ENCODE measurements at places on chromosomes 12 and 14.

DNA sequence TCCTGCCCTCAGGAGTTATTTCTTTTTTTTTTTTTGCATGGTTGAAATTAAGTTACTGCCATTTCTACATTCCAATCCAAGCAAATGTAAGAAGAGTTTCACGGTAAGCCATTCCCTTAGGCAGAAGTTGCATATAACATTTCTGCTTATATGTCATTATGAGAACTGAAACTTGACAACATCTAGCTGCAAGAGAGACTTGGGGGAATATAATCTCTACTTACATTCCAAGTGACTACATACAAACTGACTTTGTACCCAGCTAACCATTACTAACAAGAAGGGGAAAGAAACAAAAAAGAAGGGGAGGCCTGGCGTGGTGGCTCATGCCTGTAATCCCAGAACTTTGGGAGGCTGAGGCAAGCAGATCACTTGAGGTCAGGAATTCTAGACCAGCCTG is 7.3 kb upstream of the RESF1 start:
- DNase-seq = no peak

- peak; percentile 72 for DNase-seq
These were observed 1.5 kb downstream of the BMAL2 start for GRCh38 chr12:27334042-27334720.

GRCh38 chr14:99991331-99991730 is 73.9 kb upstream of the EVL start:
- no peak for DNase-seq

DNA sequence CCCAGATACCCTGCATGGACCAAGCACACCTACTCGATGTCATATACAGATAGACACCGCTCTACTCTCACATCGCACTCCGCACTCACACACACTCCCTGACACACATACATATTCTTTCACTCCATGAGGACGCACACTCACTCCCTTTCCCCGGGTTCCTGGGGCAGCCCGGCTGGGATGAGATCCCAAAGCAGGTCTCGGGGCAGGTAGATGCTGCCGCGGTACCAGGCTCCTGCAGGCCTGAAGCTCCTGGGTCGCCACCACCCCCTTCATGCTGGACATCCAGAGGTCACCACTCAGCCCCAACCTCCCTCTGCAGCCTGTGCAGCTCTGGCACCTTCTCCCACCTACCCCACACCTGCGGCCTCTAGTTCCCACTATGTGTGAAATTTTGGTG is 2.3 kb downstream of the C1QL4 start:
- no peak for DNase-seq

GRCh38 chr14:79514700-79515099 is 696.6 kb downstream of the DIO2 start:
- DNase-seq = no peak
